Cortex of kidney (tissue), 1 donor: ENCODE measurements at places on chromosomes 5 and 9.
A peak's percentile ranks its signal among the peaks of the same experiment; 100 is the strongest.

GRCh38 chr9:81519816-81520495, 169.4 kb downstream of the TLE1 start:
- no peak for DNase-seq

DNA sequence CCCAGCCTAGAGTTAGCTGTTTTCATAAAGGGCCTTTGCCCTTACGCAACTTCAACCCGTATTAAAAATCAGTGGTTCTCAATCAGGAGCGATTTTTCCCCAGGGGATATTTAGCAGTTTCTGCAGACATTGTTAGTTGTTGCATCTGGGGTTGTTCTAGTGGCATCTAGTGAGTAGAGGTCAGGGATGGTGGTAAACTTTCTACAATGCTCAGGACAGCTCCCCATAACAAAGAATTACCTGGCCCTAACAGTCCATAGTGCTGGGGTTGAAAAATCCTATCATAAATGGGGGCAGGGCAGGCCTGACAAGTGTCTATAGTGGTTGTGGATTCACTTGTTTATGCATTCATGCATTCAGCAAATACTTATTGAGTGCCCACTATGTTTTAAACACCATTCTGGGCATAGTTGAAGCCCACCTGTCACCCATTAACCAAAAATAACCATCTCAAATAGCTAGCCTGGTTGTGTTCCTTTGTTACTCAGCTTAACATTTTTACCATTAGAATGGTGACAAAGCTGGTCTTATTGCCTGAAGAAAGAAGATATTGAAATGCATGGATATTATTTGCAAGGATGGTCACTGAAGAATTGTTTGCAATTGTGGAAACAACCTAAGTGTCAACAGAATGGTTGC, 15.9 kb upstream of the FGF1 start:
- DNase-seq, result no peak

- DNase-seq, result no peak
These were observed 227.5 kb downstream of the AGTPBP1 start for GRCh38 chr9:85514256-85514655.

- DNase-seq, result no peak
These were observed 740.2 kb downstream of the SEMA5A start for GRCh38 chr5:8805653-8806052.

DNA sequence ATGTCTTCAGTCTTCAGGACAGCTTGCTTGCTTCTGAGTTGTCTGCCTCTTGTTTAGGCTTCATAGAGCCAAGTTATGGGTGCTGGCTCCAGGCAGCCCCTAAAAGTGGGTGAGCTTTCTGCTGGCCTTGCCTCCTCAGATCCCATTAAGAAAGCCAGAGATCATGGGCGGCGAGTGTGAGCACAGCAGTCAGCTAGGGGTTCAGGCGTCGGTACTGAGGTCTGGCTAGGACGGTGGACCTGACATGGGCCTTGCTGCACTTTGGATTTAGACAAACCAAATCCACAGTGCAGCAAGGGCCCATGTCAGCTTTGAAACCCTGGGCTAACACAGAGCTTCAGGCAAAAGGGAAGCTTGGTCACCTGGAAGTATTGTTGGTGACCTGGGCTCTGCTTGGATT, 17.6 kb downstream of the PSAT1 start:
- DNase-seq, result no peak

DNA sequence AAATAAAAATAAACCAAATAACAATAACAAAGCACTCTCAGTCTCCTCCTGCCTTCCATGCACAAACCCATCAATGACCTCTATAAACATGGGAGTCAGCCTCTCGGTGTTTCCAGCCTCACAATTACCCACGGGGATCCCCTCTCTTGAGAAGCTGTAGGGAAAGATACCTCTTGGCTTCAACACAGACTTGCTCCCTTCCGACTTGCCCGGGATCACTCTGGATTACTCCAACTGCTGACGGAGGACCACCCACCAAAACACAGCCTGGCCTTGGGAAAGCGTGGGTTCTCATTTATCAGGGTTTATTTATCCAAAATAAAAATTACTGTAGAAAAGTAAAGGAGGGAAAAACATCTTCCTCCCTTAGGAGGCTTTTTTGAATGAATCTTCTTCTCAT, 11.5 kb upstream of the NKX2-5 start:
- no peak for DNase-seq

GRCh38 chr9:101449071-101449721, 13.6 kb upstream of the ALDOB start:
- DNase-seq, result peak; percentile 35

DNA sequence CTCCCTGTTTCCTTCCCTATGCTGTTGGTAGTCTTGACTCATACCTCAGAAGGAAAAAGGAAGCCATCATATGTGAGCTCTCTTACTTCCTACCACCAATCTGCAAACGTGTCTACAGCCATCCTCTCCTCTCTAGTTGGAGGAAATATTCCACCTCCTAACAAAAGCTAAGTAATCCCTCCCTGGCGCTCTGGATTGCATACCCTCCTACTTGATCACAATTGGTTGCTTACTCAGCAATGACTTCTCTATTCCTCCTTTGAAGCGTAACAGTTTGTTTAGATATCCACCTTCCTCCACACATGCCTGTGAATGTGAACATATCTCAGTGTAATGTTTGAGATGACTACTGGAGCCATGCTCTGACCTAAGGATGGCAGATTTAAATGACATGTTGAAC, 18.2 kb downstream of the RUSC2 start:
- DNase-seq, result no peak

GRCh38 chr9:137631345-137632229, 12.8 kb downstream of the EHMT1 start:
- DNase-seq, result no peak

DNA sequence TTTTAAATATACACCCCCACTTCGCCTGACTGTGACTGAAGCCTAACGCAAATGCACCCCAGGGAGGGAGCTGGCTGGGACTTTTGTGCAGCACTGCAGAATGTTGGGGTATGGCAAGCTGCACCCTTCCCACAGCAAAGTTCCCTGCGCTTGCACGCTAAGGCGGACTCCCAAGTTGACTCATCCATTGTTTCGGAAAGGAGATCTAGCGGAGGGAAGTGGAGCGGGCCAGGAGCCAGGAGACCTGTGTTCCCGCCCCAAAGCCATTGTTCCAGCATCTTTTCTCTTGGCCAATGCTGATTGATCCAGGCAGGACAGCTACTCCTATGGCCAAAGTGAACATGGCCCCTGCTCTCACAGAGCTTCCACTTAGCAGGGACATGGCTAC, 202.9 kb downstream of the AOPEP start:
- no peak for DNase-seq

GRCh38 chr5:147189109-147189424, 45.8 kb upstream of the STK32A start:
- no peak for DNase-seq

- DNase-seq, result no peak
These were observed 55.2 kb upstream of the ADRA1B start for GRCh38 chr5:159861086-159861485.

- DNase-seq, result no peak
These were observed 9.2 kb downstream of the ENC1 start for GRCh38 chr5:74631081-74631953.

DNA sequence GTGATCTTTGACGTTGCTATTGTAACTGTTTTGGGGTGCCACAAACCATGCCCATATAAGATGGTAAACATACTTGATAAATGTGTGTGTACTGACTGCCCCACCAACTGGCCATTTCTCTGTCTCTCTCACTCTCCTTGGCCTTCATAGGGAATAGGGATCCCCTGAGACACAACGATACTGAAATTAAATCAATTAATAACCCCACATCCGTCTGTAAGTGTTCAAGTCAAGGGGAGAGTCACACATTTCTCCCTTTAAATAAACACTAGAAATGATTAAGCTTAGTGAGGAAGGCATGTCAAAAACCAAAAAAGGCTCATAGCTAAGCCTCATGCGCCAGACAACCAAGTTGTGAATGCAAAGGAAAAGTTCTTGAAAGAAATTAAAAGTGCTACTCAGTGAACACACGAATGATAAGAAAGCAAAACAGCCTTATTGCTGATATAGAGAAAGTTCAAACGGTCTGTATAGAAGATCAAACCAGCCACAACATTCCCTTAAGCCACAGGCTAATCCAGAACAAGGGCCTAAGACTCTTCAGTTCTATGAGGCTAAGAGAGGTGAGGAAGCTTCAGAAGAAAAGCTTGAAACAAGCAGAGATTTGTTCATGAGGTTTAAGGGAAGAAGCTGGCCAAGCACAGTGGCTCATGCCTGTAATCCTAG, 111.1 kb downstream of the UGCG start:
- no peak for DNase-seq

DNA sequence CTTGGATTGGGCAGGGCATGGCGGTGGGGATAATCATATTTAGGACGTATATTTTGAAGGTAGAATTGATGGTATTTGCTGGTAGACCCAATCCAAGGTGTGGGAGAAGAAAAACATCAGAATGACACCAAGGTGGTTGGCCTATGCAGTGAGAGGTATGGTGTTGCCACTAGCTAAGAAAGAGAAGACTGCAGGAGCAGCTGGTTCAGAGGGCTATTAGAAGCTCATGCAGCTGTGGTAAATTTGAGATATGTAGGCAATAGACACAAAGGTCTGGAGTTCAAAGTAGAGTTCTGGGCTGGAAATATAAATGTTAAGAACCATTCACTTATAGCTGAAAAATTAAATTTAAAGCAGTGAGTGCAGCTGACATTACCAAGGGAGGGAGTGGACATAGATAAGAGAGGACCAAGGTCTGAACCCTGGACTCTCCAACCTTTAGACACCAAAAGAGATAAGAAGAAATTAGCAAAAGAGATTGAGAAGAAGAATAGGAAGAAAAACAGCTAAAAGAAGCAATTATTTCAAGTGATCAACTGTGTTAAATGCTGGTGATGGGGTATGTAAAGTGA, 74.7 kb upstream of the FAM169A start:
- DNase-seq, result no peak

DNA sequence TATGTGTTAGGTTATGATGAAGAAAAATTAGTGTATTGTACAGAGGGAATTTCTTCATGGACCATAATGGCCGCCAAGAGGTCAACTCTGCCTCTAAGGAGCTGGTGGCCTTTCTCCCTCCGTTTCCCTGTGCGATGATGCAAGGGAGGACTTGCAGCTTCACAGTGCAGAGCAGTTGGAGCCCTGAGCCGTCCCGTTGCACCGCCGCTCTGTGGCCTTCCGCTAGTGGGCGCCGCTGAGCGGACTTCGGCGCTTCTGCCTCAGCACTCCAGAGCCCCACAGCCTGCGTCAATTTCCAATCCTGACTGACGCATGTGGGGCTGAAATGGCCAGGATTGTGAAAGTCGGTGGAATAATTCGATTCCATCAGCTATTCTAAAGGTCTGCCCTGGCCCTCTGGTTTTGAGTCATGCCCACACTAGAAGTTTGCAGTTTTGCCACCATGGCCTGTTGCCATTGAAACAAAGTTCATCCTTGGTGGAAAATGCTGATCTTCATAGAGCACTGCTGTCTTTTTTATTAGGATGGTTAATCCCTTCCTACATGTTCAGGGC, 22.7 kb upstream of the LECT2 start:
- DNase-seq, result no peak

DNA sequence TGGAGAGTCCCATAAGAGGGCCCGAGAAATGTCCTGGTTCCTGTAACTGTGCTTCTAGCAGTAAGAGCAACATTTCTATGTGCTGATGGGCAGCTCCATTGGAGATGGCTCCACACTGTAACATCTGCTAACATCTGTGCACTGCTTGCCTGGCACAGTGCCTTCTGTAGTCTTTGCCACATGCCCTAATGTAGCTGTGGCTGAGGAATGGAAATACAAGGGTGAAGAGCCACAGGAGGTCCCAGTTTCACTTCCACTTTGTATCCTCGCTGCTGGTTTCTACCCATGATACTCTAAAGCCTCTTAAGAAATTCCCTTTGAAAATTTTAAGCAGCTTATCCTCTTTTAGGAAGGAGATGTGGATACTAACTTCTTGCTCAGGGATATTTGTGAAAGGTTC, 97.4 kb downstream of the HOMER1 start:
- DNase-seq, result no peak

DNA sequence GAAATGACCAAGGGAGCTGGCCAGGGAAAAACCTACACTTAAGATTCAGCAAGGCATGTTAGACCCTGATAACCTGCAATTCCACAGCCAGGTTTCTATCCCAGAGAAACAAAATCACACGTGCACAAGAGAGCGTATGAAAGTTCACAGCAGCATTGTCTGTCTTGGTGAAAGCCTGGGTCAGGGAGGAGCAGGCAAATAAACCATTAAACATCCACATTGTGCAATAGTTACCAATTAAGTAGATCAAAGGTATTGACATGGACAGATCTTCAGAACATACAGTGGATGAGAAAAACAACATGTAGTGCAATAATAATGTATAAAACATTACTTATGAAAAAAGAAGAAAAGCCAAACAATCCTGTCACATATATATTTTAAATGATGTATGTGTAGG, 15.9 kb upstream of the GPX3 start:
- DNase-seq, result no peak

GRCh38 chr9:125088752-125089151, 54.6 kb downstream of the SCAI start:
- DNase-seq, result no peak

DNA sequence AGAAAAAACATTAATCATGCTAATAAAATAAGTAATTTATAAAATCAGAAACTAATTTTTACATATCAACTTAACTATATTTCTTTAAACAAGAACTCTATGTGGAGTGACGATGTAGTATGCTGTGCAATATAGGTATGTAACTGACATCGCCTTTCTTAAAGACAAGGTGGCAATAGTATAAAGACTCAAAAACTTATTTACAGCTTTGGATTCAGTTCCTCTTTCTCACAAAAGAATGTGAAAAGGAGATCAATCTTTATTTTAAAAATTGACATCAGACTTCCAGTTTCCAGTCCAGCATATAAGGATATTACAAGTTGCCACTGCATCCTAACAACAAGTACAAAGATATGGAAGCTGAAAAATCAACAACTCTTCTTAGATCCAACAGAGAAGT, 260.3 kb downstream of the TRIM36 start:
- DNase-seq, result no peak

DNA sequence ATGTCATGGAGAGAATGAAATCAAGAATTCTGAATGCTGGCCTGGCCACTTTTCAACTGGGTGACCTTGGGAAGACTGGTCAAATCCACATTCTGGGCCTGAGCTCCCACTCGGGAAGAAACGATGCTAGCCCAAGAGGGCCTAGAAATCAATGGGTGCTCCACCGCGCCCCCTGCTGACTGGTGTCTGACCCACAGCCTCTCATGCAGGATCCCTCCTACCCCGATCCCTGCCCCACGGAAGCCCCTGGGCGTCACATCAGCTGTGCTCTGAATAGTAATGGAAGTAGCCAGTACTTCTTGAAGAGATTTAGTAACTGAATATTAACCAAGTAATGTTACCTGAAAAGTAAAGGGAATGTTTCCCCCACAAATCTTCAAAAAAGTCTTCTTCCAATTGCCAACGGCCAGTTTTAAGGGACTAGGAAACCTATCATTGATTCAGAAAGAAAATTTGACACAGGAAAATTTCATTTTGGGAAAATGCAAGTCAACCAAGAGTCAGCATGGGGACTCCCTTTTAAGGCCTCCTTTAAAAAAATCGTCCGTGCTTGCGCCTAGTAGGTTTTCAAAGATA, 43.9 kb downstream of the CRB2 start:
- no peak for DNase-seq

GRCh38 chr5:173648308-173648866, 31.9 kb upstream of the BOD1 start:
- no peak for DNase-seq

GRCh38 chr5:137099651-137100050, 399.5 kb downstream of the SPOCK1 start:
- DNase-seq, result no peak
